ENCODE measurements at places on chromosomes 1 and 21.

DNA sequence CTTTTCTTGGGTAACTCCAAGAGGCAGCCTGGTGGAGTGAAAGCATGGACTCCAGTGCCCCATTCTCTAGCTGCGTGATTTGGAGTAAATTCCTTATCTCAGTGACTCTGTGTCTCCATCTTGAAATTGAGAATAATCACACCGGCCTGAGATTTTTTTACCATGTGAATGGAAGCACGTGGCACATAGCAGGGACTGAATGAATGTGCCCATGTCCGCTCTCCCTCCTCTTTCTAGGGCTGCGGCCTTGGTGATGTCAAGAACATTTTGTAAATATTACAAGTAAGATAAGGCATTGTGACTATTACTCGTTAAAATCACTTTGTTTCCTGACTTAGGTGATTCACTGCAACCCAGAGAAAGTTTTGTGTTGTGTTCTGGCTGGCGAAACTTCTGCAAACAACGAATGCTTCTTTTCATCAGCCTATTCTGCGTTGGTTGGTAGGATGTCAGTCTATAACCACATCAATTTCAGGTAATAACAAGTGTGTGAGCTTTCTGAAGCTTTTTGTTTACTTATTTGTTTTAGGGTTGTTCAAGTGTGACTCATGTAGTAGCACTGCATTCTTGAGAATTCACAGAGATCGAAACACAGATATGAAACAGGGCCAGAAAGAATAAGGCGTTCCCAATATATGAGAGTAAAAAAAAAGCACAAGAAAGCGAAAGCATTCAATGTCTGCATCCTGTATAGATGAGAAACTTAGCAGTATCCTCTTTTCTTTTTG is 135.7 kb upstream of the SLC45A1 start:
- no peak for DNase-seq

DNA sequence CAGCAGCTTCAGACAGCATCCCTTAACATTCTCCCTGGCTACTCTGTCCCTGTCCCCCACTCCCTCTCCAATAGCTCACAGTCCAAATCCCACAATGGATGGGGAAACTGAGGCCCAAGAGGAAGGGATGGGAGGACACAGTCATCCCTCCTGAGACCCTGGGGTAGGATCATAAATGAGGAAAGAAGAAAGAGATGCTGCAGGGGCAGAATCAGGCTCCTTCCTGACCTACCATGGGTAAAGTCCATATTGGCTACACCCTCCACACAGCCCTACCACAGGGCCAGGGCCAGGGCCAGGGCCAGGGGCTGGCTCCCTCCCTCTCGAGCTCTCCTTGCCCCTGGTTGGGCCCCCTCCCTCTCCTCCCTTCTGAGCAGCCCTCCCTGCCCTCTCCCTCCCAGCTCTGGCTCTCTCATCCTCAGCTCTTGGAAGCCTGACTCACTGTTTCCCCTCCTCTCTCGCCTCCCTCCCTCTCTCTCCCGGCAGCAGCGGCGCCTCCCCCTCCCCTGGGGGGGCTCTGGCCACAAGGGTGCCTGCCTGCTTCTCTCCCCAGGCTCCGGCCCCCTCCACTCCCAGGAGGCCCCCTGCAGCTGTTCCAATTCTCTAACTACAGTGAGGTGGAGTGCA is 4.9 kb downstream of the AHDC1 start:
- no peak for DNase-seq

GRCh38 chr1:101460739-101461138 is 223.9 kb downstream of the S1PR1 start:
- no peak for DNase-seq

DNA sequence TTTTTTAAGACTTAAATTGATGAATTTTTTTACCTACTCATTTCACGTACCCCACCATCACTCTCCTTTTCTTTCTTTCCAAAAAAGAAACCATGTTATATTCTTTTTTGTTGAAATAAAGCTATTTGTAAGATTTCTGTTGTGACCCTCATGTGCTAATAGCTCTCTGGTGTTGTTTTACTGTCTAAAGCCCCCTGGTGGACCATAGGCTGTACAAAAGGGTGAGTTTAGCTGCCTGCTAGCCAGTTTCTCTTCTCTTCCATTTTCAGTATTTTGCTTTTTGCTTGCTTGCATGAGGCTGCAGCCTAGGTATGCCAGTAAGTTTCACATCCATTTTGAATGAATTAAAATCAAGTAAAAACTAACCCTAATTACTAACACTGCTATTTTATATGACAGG is 15.6 kb upstream of the VAMP3 start:
- no peak for DNase-seq

GRCh38 chr1:55067914-55068313 is 28.6 kb downstream of the PCSK9 start:
- DNase-seq = no peak

DNA sequence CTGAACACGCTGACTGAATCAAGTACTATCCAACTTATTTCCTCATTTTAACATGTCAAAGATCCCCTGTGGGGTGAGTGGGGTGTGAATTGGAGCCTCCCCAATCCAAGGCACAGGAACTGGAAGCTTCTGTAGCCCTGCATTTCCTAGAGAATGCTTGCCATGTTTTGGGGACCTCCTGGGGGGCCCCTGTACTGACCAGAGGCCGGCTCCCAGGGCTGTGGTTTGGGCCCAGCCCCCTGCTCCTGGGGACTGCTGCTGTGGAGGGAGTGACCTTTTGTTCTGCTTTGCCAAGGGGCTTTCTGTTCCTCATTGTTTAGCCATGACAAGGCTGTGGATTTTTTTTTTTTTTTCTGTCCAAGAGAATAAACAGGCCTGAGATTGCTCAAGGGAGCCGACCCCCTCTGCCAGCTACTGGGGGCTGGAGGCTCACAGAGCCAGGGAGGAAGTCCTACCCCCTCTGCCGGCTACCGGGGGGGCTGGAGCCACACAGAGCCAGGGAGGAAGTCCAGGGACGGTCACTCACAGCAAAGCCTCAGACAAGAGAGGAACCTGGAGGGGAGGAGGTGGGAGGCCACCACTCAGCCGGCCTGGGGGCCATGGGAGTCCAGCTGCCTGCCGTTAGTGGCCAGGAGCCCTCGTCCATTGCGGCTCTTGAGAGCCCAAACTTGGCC is 17.4 kb downstream of the TNFRSF1B start:
- no peak for DNase-seq

- DNase-seq = no peak
These were observed 205.3 kb downstream of the DAB1 start for GRCh38 chr1:57218487-57219079.

- no peak for DNase-seq
These were observed 94.7 kb upstream of the TARDBP start for GRCh38 chr1:10917513-10918454.

DNA sequence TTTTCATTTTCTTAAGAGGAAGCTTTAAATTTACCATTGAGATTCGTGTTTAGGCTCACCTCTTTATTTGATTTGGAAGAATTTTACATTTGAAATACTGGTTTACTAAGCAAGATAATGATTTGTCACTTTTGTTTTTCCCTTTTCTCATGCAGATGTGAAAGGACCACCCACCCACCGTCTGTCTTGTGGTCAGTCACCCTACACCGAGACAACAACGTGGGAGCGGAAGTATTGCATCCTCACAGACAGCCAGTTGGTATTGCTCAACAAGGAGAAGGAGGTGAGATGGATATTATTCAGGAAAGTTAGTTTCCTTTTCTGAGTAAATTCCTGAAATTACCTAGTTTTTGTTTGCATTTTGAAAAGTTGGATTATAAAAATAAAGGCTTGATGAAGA is 189.5 kb downstream of the RASAL2 start:
- DNase-seq = no peak

GRCh38 chr1:27455139-27455811 is 34.7 kb downstream of the WASF2 start:
- no peak for DNase-seq

DNA sequence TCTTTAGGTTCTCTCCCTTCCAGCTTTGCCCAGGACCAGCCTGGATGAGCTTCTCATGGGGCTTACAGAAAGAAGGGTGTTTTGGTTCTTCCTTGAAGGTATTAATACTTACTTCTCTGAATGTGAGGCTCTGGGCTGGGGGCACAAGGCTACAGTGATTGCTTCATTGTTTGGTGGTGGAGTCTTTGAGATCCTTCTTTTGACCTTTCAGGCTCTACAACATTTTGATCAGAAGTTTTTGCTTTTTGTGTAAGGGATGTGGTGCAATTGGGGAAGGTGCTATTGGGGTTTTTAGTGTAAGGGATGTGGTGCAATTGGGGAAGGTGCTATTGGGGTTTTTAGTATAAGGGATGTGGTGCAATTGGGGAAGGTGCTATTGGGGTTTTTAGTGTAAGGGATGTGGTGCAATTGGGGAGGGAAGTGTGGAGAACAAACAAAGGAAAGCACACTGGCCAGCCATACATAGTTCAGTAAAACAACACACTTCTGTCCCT is 103.6 kb upstream of the IVNS1ABP start:
- DNase-seq = no peak

DNA sequence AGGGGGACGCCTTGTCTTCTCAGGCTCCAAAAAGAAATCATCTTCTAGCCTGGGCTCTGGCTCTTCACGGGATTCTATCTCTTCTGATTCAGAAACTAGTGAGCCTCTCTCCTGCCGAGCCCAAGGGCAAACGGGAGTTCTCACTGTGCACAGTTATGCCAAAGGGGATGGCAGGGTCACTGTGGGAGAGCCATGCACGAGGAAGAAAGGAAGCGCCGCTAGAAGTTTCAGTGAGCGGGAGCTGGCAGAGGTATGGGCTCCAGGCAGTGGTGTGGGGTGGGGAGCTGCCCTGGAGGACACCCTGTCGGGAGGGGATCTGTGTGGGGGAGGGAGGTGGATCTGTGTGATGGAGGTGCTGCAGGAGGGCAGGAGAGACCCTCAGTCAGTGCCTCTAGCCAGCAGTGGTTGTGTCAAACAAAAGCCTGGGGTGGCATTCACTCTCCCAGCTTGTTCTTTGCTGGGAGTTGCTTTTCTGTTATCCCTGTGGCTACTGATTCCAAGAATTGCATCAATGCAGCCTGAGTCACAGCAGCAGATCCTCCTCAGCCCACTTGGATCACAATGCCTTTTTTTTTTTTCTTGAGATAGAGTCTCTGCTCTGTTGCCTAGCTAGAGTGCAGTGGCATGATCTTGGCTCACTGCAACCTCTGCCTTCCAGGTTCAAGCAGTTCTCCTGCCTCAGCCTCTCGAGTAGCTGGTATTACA is 21.8 kb downstream of the KDM4A start:
- DNase-seq = no peak

DNA sequence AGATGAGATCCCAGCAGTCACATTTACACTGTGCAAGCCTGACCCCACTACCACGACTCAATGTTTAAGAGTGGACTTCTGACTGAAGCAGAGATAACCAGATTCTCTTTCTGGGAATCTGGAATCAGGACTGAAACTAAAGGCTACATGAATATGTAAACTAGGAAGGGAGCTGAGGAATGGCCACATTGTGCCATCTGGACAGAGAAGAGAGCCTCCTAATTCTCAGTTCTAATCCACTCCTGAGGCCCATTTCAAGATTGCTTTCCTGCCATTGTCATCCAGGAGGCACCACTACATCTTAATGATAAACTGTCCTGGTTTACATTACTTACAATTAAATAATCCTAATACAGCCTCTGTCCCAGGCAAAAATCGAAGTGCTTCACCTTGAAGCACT is 6.5 kb downstream of the PAXBP1 start:
- no peak for DNase-seq

DNA sequence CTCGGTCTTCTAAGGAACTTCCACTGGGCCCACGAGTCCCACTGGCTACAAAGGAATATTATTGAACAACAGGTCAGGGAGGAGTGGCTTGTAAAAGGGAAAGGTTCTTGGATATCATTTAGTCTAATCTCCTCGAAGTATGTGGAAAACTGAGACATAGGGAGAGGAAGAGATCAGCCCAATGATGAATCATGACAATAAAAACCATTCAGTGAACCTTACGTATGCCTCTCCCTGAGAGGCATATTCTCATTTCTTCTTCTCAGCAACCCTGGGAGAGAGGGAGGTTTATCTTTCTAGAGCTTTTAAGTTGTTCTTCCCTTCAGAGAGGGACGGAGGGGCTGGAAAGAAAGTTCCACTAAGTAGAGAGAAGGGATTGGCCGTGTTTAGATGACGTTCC is 5.3 kb upstream of the MOB3C start:
- no peak for DNase-seq

- DNase-seq = peak; percentile 35
These were observed 39.7 kb downstream of the UBE2U start for GRCh38 chr1:64242895-64243756.

DNA sequence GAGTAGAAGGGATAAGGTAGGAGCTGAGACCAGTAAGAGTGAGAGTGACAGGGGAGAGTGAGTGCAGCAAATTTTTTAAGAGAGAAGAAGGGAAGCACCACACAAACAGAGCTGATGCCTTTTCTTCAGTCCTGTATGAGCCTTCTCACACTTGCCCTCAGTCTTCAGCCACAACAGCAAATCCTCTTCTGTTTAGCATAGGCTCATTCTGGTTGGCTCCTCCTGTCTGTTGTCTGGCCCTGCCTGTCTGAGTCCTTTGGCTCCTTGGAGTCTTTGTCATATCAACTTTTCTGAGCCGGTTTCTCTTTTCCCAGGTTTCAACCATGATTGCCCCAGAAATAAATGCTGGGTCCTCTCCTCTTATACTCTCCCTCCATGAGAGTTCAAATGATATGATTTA is 12.7 kb upstream of the CASQ1 start:
- DNase-seq = no peak

DNA sequence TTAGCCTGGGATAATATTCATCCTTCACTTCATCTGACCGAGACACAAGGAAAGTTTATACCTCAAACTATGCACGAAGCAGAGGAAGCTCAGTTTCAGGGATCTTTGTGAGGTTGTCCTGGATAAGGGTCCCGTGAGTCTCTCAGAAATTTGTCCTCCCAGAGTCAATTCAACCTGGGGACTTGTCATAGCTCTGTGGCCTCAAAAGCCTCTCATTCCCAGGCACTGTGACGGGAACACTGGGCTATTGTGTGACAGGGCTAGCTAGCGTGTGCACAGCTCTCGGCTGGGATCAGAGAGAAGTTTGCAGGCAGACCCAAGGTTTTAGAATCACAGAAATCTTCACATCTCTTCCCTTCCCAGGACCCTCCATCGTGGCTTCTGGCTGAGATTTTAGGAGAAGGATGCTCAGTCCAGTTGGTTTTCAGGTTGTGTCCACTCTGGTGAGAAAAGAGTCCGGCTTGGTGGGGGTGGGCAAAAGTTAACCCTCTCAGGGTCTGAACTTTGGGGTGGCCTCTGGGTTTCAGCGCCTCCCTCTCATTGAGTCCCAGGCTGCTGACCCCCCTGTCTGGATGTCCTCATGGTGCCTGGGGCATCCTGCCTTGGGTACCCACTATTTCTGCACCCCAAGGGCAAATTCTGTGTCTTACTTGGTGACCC is 20.4 kb upstream of the LBR start:
- no peak for DNase-seq

- DNase-seq = no peak
These were observed 152.2 kb upstream of the RUNX1 start for GRCh38 chr21:35201288-35201687.

GRCh38 chr1:182446033-182446669 is 3.8 kb upstream of the RGSL1 start:
- peak; percentile 24 for DNase-seq
